ENCODE measurements at places on chromosomes 6 and 20. TPM values are rescaled to one million over a fixed set of nuclear protein-coding genes. Genes with fewer than 3 reads are reported as not detected.

SIRPB1 gene
- total RNA-seq, result 1.1 TPM

GRCh38 chr6:38789256-38789655 is 74.1 kb downstream of the DNAH8 start:
- ATAC-seq, result no peak

DNA sequence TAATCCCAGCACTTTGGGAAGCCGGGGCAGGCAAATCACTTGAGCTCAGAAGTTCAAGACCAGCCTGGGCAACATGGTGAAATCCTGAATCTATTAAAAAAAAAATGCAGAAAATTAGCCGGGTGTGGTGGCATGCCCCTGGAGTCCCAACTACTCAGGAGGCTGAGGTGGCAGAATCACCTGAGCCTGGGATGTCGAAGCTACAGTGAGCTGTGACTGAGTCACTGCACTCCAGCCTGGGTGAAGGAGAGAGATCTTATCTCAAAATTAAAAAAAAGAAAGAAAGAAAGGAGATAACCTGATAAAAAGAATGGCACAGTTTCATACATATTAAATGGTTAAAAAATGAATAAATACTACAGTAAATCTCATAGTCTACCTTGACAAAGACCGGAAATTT is 123.6 kb upstream of the TNFAIP3 start:
- peak; percentile 64 for ATAC-seq

GRCh38 chr20:32629813-32630212 is 43.9 kb downstream of the C20orf203 start:
- no peak for ATAC-seq

CITED2 gene
- 99.4 TPM for total RNA-seq

DNA sequence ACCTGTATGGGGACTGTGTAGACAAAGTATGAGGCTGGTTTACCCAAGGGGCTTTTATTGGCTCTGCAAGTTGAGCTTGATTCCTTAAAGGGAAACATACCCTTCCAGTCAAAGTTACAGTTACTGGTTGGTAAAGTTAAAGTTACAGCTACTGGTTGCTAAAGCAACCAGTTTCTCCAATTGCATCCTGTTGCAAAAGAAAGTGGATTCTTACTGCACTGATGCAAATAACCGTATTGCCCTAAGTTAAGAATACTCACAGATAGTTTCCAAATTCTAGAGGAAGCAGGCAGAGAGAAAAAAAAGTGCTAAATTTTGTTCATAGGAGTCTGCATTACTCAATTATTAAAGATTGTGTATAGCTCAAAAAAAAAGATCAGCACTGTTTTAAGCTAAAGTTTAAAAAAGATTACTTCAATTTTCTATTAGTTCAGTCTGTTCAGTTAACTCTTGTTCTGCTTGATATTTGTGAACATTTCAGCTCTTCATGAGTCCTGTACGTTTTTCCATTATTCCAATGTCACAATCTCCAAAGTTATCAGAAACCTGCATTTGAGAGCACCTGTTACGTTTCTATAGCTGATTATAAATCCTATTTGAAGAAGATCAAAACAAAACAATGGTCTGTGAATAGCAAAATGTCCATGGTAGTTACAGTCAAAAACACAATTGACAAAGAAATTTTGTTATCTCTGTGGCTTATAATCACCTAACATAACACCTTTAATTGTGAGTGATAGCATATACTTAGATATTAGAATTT is 8.6 kb upstream of the IL22RA2 start:
- no peak for ATAC-seq

DNA sequence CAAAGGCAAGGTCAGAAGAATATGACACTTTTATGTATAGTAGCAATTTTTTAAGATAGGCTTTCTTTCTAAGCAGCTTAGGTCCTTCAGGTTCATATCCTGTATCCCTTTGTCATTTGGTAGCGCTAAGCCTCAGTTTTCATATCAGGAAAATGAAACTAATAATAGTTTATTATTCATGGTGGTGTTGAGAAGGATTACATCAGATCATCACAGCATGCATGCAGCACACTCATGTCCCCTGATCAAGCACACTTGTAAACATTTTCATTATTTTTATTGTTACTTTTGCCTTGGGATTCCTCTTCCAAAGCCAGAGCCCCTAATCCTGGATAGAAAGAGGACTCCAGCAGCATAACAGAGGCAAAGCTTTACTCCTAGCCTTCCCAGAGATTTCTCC is 70.2 kb upstream of the ADGRF1 start:
- no peak for ATAC-seq

DNA sequence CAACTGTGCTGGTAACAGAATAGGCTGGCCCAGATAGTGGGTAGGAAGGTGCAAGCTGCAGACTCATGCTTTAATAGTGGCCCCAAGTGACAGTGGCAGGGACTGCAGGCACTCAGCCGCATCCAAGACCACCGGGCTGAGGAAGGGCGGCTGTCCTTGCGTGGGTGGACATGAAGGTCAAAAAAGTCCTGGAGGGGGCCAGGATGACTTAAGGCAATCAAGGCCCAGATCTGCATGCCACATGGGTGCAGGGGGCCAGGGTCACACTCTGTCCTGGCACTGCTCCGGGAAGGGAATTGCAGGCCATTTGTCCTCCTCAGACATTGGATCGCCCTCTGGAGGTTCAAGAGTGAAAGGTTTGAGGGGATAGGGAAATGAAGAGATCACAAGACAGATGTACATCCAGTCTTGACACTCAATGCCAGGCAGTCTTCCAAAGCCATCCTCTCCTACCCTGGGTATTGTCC is 10.4 kb upstream of the VNN2 start:
- no peak for ATAC-seq

DNA sequence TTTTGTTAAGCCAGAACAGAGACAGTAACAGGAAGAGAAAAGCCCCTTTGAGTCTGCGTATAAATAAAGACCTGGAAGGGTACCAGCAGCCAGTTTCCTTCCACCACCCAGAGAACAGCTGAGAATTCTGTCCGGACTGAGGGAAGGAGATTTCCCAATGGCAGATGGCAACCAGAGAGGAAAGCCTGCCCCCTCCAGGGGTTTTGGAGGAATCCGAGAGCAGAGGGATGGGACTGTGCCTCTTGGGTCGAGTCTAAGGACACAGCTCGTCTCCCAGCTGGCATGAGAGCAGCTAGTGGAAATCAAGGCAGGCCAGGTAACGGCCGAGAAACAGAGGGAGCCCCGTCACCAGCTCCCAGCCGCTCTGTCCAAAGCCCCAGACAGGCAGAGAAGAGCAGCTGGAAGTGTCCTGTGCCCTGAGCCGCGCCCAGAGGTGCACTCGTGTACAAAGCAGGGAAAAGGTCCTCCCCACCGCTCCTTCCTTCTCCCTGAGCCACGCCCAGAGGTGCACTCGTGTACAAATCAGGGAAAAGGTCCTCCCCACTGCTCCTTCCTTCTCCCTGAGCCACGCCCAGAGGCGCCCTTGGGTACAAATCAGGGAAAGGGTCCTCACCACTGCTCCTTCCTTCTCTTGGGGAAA is 134.0 kb upstream of the SNX9 start:
- ATAC-seq, result no peak

EMILIN3 gene
- not detected for total RNA-seq

JAG1 gene
- 0.98 TPM for total RNA-seq

- no peak for ATAC-seq
Observed at GRCh38 chr20:460707-461106, 1.6 kb downstream of the TBC1D20 start.

GRCh38 chr6:83781506-83781905 is 71.7 kb upstream of the RIPPLY2 start:
- ATAC-seq, result no peak

DNA sequence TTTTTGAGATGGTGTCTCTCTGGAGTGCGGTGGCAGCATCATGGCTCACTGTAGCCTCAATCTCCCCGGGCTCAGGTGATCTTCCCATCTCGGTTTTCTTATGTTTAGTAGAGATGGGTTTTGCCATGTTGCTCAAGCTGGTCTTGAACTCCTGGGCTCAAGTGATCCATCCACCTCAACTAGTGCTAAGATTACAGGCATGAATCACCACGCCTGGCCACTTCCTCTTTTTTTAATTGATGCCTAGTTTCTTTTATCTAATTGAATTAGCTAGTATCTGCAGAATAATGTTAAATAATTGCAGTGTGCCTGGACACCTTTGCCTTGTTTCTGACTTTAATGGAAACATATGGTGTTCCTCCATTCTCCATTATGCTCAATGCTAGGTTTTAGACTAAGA is 38.4 kb upstream of the SLC22A16 start:
- no peak for ATAC-seq

DNA sequence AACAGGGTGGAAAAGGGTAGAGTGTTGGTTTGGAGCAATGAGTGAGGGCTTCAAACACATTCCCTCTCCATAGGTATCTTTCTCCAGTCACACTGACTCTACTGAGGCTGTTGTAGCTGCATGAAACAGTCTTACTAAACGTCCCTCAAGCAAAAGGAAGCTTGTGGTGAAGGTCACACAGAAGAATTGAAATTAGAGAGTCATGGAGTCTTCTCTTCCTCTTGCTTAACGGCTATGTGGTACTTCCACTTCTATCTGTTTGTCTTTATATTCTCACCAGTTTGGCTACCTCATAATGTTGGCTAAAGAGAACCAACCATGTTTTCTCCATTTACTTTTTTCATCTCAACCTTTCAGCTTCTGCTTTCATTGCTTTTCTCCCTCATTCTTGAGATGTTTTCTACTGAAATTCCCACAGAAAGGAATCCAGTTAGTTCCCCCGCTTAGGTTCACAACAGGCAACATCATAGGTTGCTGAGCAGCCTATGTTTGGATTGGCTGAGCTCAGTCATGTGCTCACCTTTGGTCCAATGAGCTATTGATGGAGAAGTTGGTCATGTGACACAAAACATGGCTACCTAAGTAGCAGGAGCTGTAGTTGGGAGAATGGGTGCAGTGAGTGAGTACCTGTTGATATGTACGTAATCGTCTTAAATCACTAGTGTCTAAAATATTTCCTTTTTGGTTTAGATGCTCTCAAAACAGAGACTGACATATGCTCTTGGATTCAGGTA is 99.8 kb downstream of the SNAP25 start:
- ATAC-seq, result no peak

IRF4 gene
- 477 TPM for total RNA-seq

- no peak for ATAC-seq
Observed at GRCh38 chr6:105501246-105501645, 98.4 kb upstream of the PREP start.

- no peak for ATAC-seq
Observed at GRCh38 chr6:166604911-166605310, 18.4 kb upstream of the RAMACL start.

- no peak for ATAC-seq
Observed at GRCh38 chr6:68628161-68628560, 6.9 kb upstream of the ADGRB3 start.

DNA sequence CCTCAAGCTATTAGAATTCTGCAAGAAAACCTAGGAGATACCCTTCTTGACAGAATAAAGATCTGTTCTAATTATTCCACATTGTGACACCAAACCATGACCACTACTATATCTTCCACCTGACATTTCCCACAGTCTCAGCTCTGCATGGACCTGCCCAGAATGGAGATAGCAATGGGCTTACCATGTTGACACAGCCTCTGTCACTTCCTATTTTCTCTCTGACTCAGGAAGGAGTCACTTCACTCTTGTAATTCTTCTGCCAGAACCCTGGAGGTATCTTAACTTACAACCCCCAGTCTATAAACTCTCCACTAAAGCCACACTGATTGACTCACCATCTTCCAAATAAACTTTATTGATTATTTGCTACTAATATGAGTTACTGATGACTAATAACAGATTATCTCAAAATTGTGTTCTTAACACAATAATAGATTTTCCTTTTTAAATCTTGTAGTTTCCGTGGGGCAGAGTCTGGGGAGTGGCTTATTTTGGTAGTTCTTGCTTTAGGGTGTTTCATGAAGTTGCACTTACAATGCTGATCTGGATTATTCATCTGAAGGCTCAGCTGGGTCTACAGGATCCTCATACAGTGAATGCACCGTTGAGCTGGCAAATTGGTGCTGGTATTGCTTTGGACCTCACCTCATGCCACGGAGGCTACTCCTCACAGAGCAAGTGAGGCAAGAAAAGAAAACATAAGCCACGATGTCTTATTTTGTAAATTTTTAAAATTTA is 869.9 kb downstream of the KIF16B start:
- ATAC-seq, result no peak

- ATAC-seq, result no peak
Observed at GRCh38 chr6:106469882-106470281, 109.4 kb downstream of the CRYBG1 start.

DNA sequence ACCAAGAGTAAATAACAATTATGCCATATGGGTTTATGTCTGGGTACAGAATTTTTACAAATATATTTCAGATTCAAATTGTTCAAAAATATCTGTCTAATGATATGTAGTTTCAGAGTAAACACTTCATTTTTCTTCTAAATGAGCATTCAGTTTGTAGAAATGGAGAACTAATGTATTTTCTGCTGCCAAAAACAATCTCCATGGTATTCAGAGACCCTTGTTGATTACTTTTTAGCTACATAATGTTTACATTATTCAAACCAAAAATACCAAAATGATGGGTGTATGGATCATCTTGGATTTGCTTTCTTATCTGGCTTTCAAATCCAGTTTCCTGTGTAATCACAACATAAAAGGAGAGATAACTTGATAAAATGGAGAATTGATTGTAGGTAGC is 576.0 kb upstream of the CDH4 start:
- no peak for ATAC-seq

- no peak for ATAC-seq
Observed at GRCh38 chr20:57493091-57493615, 31.8 kb downstream of the CTCFL start.

DNA sequence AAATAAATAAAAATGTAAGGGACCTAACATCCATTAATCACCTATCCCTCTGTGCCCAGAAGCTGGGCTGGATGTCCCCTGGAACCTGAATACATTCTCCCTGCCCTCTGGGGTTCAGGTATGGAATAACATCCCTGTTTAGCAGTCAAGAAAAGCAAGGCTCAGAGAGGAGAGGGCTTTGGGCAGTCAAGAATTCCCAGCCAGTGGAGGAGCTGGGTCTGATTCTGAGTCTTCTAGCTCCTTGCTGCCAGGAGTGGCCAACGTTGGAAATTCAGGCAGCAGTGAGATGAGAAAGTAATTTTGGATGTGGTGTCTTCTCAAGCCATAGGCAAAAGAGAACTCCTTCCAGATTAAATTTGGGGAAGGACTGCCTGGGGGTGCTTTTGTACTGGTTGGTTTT is 42.6 kb upstream of the ZNFX1 start:
- no peak for ATAC-seq

SNAP91 gene
- not detected for total RNA-seq

DNA sequence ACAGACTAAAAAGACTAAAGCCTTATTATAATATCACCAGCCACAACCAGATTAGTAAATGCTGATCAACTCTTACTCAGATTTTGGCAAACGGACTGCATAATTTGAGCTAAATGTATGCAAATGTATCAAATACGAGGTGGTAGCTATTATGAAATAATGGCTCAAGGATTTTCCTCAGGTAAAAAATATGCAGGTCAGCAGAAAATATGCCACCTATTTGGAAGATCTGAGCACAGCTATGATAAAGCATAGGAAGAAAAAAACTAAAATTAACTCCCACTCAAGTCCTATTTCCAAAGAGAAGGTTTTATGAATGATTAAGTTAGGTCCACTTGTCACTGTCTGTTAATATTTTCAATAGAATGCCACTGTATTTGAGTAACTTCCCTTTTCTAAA is 22.4 kb downstream of the SYCP2 start:
- no peak for ATAC-seq

MDFI gene
- not detected for total RNA-seq

RAET1E gene
- 4.9 TPM for total RNA-seq

GRCh38 chr20:1951436-1952115 is 42.3 kb downstream of the PDYN start:
- no peak for ATAC-seq
